ENCODE measurements at places on chromosomes 2 and 18.

DNA sequence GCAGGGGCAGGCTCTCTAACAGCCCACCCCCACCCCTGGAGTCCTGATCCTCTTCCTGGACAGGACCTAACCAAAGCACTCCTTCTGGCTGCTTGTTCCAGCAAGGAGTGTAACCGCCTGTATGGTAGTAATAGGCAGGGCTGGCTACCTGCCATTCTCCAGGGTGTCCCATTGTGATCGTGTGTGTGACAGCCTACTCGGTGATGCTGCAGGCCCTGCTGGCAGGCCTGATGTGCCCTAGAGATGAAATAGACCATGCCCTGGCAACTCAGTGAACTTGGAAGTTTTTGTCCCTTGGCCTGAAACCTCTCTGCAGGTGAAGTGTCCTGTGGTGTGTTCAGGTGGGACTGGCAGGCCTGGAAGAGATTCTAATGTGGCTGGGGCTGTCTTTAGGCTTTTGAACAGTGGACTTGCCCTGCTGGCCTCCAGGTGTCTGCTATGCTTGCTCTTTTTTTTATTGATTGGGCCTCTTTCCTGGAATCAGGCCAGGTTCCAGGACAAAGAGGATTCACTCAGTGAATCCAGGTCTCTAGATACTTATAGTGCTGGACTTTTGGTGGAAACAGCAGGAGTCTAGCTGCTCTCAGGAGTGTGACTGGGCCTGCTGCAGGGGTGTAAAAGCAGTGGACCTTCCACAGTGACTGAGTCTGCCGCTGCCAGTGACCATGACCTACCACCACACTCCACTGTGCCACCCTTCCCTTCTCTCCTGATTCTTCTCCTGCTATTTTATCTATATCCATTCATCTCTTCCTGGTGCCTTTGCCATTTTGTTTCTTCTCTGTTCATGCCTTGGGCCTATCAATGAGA, 132.1 kb downstream of the CTIF start:
- DNase-seq = no peak

GRCh38 chr18:58536202-58536516, 92.7 kb downstream of the ALPK2 start:
- no peak for DNase-seq

GRCh38 chr2:230861552-230862255, 3.0 kb upstream of the ITM2C start:
- no peak for DNase-seq

GRCh38 chr2:111671426-111672150, 212.4 kb downstream of the ANAPC1 start:
- DNase-seq = peak; percentile 49

GRCh38 chr2:121972203-121972602, 216.8 kb downstream of the TSN start:
- DNase-seq = no peak
